ENCODE measurements at places on chromosomes 4 and X. TPM values are rescaled to one million over a fixed set of nuclear protein-coding genes. Genes with fewer than 3 reads are reported as not detected.

Gene NAA11
- 0.28 TPM for polyA plus RNA-seq

GRCh38 chr4:152369902-152370295, 166.0 kb downstream of the FBXW7 start:
- DNase-seq, result no peak

DNA sequence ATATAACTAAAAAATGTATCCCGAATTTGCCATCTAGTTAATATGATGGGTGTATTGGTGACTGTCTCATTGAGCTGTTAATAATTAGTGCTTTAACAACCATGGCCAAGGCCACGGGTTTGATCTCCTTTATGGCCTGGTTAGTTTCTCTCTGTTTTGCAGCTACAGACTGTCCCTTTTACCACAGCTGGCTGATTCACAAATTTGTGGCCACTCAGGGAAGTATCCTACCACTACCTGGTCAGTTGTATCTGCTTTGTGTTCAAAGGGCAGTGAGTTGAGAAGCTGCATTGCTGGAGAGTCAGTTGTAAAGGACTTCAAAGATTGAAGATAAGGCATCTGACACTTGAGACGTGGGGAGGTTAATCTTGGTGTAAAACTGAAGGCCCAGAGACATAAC, 219.1 kb upstream of the BMP3 start:
- DNase-seq, result no peak

DNA sequence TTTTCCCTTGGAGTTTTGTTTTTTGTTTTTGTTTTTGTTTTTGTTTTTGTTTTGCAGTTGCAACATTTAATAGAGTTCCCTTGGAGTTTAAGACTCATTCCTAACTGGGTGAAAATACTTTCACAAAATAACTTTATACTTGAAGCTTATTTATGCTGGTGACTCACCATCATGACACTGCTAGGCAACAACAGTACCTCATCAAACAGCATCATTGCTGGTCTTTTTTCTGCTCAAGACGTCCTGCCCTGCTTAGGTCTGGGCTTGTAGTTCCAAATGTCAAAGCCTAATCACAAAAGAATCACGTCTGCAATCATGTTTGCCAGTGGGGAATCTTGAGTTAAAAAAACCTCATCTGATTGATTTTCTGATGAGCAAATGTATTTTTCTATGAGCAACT, 105.7 kb upstream of the PRPS2 start:
- no peak for DNase-seq

- no peak for DNase-seq
Measured at GRCh38 chr4:187109636-187110035, 386.0 kb upstream of the FAT1 start.

- DNase-seq, result no peak
Measured at GRCh38 chr4:94244087-94244828, 36.6 kb downstream of the SMARCAD1 start.

GRCh38 chr4:184937745-184938144, 80.5 kb upstream of the HELT start:
- DNase-seq, result peak; percentile 19

GRCh38 chr4:47145630-47146029, 114.3 kb downstream of the GABRB1 start:
- DNase-seq, result no peak

All from muscle of back (tissue), 13 donors.